Fibroblast of skin of abdomen (primary cell): ENCODE measurements at places on chromosomes 16 and 17.

DNA sequence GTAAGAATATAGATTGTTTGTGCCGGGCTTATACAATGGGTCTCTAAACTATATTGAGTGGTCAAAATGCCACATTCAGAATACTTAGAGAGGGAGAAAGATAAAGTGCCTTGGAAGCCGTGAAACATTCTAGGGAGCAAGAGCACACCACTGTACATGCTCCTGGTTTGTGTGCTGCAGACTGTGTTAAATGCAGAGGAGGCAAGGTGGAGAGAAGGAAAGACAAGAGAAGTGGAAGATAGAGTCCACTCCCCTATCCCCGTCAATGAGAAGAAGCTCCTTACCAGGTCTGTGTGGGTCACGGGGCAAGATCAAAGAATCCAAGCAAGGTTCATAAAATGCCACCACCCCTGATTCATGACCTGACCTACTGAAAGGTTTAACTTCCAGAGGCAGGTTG lies 267.1 kb upstream of the TBX2 start:
- DNase-seq = no peak

- no peak for DNase-seq
These were observed 172.1 kb downstream of the RBFOX3 start for GRCh38 chr17:79438546-79439334.

DNA sequence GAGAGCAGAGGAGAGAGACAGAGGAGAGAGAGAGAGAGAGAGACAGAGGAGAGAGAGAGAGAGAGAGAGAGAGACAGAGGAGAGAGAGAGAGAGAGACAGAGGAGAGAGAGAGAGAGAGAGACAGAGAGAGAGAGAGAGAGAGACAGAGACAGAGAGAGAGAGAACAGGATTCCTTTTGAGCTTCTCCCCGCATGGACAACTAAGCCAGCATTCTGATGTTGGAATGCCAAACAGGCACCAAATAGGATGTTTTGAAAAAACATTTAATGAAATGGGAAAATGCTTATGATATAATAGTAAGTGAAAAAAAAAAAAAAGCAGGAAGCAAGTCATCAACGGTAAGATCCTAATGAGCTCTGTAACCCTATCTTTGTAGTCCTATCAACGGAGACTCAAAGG lies 60.7 kb downstream of the ARSG start:
- no peak for DNase-seq

DNA sequence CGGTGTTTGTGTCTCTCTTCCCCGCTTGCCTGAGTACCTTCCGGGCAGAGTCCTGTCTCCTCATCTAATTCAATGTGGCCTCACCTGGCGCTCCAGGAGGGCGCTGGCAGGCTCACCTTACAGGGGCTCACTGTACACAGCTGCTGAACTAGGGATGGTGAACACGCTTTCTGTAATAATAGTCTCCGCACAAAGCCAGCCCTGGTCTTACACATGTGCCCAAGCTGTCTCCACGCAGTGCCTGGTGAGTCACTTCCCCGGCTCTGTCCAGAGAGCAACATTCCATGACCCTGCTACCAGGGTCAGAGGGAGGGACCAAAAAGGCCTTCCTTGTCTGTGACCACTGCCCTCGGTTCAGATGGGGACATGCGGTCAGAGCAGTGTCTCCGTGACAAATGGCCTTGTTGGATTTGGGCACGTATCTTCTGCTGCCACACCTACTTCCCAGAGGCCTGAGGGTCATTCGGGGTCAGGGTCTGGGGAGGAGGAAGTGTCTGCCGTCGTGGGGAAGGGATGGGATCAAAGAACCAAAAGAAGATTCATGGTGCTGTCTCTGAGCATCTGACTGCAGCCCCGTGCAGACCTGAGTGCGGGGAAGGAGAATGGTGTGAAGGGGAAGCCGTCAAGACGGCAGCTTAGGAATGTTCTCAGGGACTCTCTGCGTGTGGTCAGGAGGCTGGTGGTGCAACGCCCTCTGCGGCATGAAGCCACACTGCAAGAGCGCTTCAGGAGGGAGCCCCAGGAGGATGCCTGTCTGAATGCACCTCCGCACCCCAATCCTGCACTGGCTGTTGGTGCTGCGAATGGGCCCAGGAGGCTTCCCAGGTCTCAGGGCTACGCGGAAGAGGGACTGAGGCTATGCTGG lies 68.8 kb downstream of the IL21R start:
- peak; percentile 47 for DNase-seq

DNA sequence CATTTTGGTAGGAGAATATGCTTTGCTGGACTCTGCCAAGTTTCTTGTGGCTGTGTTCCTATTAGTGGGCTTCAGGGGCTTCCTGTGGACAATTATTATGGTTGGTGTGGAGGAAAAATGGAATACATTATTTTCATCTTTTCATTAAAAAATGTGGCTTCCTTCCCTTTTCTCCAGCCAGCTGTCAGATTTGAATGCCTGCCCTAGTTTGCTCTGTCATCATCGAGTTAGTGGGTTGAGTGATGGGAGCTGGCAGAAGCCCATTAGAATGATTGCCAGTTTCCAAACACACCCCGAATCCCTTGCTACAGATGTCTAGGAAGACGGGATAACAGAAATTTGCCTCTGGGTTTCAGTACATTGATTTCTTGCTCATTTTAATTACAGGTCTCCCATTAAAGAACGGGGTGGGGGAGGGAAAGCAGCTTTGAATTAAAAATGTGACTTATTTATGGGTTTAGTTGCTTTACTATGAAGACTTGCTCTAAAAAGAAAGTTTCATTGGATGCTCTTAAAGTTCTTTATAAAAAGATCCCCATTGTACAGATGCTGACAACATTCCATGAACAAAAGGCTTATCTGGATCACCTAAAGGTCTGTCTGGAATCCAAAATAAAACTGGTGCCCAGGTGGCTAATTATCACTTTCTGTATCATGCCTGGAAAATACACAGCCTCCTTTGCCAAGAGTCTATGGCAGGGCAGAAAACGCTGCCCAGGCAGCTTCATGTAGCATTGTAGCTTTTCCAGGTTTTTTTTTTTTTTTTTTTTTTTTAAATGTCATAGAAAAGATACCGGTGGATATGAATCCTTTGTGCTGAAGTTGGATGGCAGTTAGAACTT lies 103.6 kb downstream of the PRKCA start:
- DNase-seq = peak; percentile 74

DNA sequence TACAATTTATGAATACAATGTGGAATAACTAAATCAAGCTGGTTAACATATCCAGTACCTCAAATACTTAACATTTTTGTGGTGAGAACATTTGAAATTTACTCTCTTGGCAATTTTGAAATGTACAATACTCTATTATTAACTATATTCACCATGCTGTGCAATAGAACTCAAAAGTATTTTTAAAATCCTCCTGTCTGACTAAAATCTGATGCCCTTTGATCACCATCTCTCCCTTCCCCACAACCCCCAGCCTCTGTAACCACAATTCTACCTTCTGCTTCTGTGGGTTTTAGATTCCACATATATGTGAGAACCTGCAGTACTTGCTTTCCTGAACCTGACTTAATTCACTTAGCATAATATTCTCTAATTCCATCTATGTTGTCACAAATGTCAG lies 71.6 kb upstream of the ALOX12 start:
- DNase-seq = peak; percentile 65

- DNase-seq = no peak
These were observed at the start of gene MARVELD3 for GRCh38 chr16:71626018-71626857. Gene MARVELD3, plus strand, starts transcription at chr16:71626184. Its CDS starts 46 bp downstream, at chr16:71626230.
